ENCODE measurements at places on chromosomes 1 and 21.

GRCh38 chr21:42569732-42570301 is 56.2 kb downstream of the SLC37A1 start:
- peak; percentile 27 for DNase-seq

DNA sequence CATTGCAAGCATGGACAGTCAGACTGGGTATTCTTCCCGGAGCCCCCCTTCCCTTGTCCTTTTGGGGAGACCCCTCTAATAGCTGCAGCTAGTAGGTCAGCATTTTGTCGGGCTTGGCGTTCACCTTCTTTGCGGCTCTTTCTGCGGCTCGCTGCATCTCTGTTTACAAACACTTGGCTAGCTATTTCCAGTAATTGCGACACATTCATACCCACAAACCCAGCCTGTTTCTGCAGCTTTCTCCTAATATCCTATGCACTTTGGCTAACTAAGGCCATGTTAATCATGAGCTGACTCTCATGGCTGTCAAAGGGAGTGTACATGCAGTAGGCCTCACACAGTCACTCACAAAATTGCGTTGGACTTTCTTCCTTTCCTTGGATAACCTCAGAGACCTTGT is 716.4 kb downstream of the AMY1C start:
- DNase-seq, result no peak

DNA sequence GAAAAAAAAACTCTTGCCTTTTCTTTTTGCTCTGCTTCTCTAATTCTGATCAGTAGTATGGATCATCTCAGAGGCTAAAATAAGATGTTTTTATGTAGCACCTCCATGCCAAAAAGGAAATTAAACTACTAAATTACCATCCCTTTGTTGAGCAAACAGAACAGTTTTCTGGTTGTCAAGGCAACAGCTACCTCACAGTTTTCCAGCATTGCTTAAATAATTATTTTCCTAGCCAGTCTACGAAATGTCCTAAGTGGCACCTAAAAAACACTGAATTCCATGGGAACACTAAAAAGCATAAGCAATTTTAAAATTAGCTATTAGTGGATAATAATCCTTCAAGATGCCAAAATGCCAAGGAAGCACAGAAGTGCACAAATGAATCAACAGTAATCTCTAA is 61.7 kb downstream of the ARID4B start:
- no peak for DNase-seq

- peak; percentile 26 for DNase-seq
Measured at GRCh38 chr1:65791801-65792668, 660 bp upstream of the PDE4B start.

DNA sequence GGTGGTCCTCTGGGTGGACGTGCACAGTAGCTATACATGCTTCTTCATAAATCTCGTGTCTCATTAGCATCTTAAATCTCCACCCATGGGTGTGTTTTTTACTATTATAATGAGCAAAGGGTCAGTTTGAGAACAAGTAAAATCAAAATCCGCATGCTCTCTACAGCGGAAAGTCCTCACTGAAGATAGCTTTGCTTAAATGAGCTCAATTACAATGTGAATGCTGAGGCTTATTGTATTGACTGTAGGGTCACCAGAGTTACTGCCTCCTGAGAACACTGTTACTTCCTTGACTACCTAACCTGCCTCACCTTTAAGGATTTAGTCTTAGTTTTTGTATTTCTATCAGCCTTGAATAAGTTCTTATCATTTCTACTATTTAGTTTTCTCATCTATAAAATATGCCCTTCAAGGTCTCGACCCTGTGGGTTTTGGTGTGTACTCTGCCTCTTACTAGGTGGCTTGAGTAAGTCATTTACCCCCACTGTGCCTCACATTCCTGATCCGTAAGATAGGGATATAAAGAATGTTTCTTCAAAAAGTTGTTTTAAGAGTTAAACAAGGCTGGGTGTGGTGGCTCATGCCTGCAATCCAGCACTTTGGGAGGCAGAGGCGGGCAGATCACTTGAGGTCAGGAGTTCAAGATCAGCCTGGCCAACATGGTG is 7.9 kb downstream of the SLAMF7 start:
- DNase-seq, result no peak

- no peak for DNase-seq
Measured at GRCh38 chr1:16338961-16339360, 13.3 kb downstream of the FBXO42 start.

- no peak for DNase-seq
Measured at GRCh38 chr1:99969260-99969728, 502 bp upstream of the SLC35A3 start.

DNA sequence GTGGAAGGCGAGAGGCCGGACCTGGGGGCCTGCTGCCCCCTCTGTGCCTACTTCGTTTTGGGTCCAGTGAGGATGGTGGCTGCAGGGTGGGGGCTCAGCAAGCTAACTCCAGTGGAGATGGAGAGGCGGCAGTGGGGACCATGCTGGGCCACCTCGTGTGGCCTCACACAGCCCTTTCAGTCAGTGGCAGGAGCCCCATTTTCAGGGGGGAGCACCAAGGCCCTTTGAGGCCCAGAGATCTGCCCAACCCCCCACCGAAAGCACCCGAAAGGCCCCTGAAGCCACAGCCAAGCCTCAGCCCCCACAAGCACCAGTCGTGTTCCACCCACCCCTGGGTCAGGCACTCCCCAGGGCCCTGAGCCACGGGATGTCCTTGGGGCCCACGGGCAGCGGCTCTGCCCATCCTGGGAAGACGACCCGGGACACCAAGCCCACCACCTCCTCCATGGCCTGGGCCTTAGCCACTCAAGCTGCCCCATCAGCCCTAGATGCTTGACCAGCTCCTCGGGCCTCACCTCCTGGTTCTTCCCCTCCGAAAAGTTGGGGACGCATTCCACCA is 345 bp downstream of the FTCD start:
- DNase-seq, result peak; percentile 25

DNA sequence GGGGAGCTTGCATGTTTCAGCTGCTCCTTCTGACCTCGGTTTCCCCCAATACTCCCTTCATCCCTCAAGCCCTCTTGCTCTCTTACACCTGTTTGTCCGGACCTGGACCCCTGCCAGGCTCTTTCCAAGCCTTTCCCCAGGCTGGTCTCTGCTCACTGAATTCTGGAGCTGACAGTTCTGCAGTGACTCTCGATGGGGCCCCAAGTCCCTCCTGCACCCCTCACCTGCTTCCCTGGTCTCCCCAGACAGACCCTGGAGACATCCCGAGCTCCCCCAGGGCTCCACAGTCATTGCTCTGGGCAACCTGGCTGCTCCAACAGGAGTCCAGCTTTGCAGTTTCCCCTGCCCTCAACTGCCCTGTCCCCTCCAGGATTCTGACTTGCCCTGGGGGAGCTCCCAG is 198.6 kb downstream of the GRIK3 start:
- DNase-seq, result no peak

DNA sequence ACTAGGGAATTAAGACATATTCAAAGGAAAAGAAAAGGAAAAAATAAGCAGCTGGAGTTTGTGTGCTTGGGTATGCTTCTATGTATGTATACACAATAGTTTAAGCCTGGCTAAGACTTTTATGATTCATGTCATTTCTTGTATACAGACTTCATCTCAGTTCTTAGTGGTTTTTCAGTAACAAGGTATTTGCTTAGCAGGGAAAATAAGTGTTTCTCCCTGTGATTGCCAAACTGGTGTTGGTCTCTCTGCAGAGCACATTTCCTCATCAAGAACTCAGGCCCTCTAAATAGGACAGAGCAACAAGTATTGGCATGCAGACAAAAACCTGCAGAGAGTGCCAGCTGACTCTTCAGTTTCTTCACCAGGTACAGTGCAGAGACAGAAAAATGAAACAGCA is 484.4 kb upstream of the ZRANB2 start:
- no peak for DNase-seq

- no peak for DNase-seq
Measured at GRCh38 chr1:229132106-229132443, 138.8 kb upstream of the RAB4A start.

GRCh38 chr1:2049718-2050431 is at the start of gene PRKCZ:
TSS of gene PRKCZ (plus strand) at chr1:2050411. CDS start at chr1:2050631, 220 bp downstream.
- DNase-seq, result peak; percentile 74

- no peak for DNase-seq
Measured at GRCh38 chr1:17005365-17005740, 6.4 kb downstream of the ATP13A2 start.

DNA sequence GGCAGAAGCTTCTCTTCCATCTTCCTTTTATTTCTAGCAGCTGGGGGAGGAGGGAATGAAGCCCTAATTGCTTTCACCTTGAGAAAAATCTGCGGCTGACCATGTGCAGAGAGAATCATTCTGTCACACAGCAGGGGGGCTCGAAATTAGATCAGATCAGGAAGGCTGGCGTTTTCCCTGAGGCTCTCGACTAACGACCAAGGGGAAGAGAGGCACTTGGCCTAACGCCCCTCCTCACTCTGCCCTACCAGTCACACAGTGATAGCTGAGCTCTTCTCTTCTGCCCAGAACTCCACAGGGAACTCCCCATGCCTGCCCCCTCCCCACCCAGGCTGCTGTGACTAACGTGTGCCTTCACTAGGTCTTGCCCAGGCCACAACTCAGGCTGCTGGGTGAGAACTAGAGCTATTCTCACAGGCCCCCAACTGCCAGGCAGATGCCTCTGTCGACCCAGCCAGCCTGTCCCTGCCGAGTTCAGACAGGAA is 26.5 kb upstream of the KHDRBS1 start:
- DNase-seq, result no peak

- no peak for DNase-seq
Measured at GRCh38 chr1:2556678-2557481, 709 bp downstream of the TNFRSF14 start.

DNA sequence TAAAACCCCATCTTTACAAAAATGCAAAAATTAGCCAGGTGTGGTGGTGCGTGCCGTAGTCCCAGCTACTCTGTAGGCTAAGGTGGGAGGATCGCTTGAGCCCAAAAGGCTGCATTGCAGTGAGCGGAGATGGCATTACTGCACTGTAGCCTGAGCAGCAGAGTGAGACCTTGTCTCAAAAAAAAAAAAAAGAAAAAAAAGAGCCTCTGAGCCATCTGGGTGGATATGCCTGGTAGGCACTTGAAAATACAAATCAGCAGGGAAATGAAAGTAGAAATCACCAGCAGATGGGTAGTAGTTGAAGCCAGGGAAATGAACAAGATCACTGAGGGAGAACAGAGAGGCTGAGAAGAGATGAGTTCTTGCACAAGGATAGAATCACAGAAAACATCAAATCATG is 131.0 kb upstream of the HMCN1 start:
- no peak for DNase-seq

DNA sequence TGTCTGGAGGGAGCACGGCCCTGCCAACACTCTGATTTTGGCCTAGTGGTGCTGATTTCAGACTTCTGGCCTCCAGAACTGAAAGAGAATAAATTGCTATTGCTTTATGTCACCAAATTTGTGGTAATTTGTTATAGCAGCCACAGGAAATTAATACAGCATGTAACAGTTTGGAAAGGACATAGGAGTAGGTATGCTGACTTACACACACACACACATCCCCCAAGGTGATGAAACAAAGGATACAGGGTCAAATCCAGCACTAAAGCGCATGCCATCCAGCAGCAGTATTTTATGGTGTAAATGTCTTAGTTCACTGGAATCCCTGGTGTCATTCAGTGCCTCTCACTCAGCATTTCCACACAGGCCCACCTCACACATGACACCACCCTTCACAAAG is 72.2 kb upstream of the MAN1A2 start:
- DNase-seq, result no peak

GRCh38 chr21:35768187-35768586 is 292.1 kb downstream of the SETD4 start:
- DNase-seq, result no peak

DNA sequence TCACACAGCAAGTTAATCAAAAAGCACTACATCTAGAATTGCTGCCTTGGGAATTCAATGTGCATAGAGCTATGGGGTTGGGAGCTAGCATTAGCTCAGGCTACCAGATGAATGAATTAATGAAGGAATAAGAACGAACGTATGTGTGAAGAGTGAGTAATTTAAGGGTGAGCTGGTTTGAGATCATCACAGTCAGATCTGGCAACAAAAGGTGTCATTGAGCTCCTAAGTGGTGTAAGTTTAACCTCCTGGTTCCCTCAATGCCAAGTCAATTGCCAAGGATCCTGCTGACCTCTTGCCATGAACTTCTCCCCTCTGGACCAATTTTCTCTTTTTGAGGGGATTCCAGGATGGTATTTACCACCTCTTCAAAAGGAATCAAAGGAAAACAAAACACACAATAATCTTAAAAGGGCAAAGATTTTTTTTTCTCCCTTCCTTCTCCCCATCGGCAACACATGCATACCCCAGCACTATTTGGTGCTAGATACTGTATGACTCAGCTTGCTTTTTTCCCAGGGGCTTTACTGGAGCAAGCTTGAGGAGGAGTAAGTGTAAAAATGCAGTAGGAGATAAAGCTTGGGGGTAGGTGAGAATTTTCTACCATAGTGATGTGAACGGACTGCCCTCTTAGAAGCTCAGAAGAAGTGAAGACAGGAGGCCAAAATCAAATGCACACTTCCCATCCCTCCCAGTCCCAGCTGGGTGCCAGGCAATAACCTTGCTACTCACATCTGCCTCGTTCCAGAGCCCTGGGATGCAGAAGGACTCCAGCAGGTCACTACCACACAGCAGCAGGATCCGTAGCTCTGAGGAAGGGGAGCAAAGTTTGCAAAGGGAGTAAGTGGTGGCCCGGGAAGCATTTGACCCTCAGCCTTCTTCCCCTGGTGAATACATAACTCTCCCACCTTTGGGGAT is 92.0 kb downstream of the LAMC2 start:
- no peak for DNase-seq

GRCh38 chr1:4573526-4573925 is 80.9 kb upstream of the AJAP1 start:
- DNase-seq, result no peak

GRCh38 chr1:41362749-41363590 is 1.7 kb downstream of the FOXO6 start:
- DNase-seq, result no peak

- no peak for DNase-seq
Measured at GRCh38 chr1:70843452-70843851, 204.2 kb downstream of the PTGER3 start.

DNA sequence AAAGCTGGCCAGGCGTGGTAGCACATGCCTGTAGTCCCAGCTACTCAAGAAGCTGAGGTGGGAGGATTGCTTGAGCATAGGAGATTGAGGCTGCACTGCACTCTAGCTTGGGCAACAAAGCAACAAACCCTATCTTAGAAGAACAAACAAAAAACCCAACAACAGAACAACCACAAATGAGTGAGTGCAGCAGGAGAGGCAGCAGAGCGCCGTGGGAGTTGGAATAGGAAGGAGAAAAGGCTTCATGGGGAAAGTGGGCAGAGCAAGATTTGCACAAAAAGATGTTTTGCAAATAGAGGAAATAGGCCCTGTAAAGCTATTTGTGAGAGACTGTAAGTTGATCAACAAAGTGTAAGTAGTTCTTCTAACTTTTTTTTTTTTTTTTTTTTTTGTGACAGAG is 19.6 kb downstream of the SMAP2 start:
- DNase-seq, result no peak

DNA sequence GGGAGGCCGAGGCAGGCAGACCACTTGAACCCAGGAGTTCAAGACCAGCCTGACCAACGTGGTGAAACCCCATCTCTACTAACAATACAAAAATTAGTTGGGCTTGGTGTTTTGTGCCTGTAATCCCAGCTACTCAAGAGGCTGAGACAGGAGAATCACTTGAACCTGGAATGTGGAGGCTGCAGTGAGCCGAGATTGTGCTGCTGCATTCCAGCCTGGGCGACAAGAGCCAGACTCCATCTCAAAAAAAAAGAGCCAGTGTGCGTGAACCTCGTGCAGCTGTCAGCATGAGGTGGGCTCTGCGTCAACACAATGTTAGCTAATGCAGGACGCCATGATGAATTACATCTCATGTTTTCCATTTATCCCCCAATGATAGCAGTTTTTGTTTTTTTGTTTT is 110.7 kb upstream of the SLC45A1 start:
- no peak for DNase-seq

Measured in left hindlimb (tissue), 1 donor.